ENCODE measurements at places on chromosomes 1 and 21. TPM values are rescaled to one million over a fixed set of nuclear protein-coding genes. Genes with fewer than 3 reads are reported as not detected.

DNA sequence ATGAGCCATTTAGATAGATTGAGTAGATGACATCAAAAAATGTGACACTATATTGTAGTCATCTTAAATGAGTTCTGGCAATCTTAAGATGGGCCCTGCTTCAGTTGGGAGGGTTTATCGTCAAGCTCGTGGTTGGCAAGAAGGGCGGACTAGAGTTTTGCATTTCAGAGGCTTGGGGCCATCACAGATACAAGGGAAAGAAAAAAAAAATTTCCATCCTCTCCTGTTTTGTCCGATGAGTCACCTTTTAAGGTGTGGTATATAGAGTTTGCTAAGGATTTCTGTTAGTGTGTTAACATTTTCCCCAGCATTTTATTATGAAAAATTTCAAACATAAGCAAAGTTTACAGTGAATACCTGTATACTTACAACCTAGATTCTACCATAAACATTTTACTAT, 31.8 kb upstream of the KCNQ4 start:
- DNase-seq = no peak

- no peak for DNase-seq
Observed at GRCh38 chr1:203099805-203100515, 14.1 kb upstream of the MYOG start.

DNA sequence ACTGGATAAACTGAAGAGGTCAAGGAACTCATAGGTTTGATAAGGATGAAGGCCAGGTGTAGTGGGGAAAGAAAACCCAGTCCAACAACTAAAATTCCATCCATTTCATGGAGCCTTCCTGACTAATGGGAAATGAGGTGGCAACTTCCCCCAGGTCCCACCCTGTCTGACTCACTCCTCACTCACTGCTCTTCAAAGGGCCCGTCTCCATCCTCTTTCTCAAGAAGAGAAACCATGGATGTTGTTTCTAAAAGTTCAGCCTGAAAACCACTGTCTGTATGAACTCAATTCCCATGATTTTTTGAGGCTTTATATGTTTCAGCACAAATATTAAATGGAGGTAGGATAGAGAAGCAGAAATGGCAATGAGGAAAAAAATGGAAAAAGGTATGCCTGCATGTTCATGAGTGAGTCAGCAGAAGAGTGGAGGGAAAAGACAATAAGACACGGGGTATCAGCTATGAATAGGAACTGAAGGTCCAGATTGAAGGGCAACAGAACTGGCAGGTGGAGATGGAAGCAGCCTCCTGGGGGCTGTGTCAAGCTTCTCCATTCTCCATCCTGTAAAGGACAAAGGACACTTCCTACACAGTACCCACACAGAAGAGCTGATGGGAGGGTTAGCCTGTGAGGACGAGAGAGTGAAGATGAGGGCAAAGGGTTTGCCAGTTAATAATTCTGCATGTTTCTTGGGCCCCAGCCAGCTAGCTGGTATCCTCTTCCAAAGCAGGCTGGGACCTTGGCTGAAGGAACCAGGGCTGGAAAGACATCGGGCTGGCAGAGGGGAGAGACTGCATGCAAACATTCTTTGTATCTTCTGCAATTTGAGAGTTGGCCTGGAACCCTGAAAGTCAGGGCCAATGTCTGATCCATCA, 5.5 kb upstream of the ELOVL1 start:
- DNase-seq = peak; percentile 75

GRCh38 chr1:208748387-208749165, 504.4 kb upstream of the PLXNA2 start:
- no peak for DNase-seq

The MROH9 gene
- not detected for total RNA-seq

GRCh38 chr1:40309374-40310128, 7.5 kb downstream of the COL9A2 start:
- DNase-seq = no peak

DNA sequence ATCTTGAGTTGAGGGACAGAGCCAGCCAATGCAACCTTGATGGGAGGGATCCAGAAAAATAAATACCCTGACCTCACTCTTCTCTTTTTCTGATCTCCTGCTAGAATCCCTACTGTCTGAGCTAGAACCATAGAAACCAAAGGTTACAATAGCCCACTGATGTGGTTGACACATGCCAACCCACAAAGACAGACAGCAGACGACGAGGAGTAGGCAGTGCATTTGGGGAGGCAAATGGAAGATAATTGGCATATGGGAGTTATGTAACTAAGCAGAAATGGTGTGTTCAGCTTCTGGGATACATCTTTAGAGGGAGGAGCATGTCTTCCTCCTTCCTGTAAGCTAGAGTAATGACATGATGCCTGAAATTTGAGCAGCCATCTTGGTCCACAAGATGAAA, 171.7 kb upstream of the FGGY start:
- no peak for DNase-seq

The CYP4X1 gene
- total RNA-seq = 0.78 TPM

DNA sequence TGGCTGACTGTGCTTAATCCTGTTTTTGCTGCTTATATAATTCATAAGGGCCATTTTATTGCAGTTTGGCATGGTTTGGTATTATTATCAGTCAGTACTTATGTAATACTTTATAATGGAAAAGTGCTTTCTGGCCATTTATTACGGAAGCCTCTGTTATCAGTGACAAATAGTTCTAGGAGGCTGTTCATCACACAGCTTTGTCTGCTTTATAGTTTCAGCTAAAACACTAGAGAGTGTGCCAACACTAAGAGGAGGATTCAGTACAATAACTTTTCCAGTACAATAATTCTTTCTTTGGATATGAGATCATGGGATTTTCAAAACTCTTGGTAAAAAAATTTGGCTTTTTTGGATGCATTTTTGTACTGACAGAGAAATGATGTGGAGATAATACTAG, 102.9 kb upstream of the PTGFR start:
- no peak for DNase-seq

DNA sequence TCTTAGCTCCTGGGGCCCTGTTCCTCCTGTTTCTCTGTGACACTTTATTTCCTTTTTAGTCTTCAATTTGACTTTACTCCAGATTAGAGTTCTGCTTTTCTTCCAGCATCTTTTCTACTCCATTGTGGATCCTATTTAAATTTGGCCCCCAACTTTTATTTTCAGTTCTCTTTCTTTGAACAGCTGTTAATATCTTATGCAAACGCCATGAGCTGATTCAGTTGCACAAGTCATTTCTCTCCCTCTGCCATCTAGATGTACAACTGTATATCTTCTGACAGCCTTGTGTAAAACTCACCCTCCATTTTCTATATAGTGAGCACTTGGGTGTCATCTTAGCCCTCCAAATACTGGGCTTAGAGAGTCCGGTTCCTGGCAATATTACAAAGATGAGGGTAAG, 42.2 kb downstream of the SPATA17 start:
- DNase-seq = no peak

The FASLG gene
- 0.83 TPM for total RNA-seq

The KCNT2 gene
- total RNA-seq = 6.0 TPM

DNA sequence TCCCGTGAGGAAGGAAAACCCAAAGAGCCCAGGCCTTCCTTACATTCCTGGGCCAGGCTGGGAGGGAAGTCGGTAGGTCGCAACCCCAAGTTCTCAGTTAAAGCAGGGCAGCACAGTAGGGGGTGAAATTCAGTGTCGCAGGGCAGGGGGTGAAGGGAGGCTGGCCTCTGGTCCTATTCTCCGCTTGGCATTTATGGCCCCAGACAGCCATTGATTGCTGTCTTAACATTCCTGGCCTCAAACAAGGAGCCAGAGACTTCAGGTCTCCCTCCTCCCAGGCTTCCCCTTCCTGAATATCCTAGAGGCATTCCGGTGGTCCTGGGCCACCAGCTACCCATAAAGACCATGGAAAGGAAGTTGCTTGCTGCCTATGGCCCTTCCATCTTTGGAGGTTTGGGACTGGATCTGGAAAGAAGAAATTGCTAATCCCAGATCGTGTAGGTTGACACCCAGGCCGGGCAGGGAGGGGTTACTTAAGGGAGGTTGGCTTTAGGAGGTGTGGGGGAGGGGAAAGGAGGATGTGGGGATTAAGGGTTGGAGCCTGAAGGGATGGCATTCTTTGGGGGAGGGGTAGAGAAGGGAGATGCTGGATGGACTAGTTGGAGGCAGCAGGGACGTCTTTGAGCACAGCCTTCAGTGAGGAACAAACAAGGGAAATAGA, 1.7 kb downstream of the LIN28A start:
- DNase-seq = no peak

DNA sequence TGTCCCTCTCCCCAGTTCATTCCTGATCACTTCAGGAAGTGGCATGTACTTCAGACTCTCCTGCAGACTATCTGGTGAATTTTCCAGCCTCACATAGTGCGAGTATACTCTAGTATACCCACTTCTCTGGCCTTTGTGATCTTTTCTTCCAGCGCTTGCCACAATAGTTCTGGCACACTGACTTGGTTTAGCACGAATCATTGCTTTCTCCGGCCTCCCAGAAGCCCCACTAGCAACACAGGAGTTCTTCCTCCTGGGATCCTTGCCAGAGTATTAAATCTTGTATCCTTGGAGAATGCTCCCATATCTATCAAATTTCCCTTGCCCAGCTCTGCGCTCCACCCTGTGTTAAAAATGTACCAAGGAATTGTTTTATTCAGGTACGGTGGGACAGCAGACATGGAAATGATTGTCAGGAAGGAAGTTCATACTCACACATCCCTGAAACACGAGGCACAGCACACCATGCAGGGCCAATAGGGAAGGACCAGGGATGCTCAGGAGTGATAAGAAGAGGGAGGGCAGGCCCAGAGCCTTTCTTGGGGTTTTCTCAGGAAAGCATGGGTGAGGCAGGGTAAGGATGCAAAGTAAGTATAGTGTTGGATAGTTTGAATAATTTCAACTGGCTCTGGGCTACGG, 136.7 kb downstream of the ADSS2 start:
- DNase-seq = no peak

The KCNH1 gene
- 1.4 TPM for total RNA-seq

DNA sequence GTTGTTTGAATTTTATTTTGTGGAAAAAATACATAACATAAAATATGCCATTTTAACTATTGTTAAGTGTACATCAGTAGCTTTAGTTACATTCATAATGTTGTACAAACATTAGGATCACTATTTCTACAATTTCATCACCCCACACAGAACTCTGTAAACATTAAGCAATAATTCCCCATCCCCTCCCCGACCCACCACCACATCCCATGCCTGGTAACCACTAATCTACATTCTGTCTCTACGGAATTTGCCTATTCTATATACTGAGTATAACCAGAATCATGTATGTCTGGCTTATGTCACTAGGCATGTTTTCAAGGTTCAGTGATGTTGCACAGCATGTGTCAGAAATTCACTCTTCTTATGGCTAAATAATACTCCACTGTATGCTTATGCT, 47.7 kb downstream of the CDC42BPA start:
- DNase-seq = no peak

GRCh38 chr1:245656189-245656717, 501.5 kb downstream of the KIF26B start:
- no peak for DNase-seq

DNA sequence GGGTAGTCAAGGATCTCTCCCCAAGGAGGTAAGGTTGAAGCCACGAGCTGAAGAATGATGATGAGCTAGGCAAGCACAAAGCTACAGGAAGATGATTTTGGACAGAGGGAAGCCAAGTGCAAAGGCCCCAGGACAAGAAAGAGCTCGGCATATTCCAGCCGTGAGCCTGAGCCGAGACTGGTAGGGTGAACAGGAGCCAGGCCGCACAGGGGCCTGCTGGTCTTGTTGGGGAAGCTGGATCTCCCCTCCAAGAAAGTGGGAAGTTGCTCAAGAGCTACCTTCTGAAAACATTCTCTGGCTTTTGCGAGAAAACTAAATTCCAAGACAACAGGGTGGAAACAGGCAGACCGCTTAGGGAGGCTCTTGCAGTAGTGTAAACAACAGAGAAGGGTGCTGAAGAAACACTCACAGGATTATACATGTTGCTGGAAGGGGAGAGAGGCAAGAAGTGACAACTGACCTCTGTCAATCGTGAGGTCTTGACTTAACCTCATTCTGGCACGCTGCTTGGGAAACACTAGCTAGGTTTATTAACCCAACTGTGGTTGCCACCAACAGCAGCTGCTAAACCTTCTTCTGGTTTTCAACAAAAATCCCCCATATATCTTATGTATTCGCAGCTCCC, 625.2 kb downstream of the SMYD3 start:
- DNase-seq = no peak

The TOMM40L gene
- total RNA-seq = 15.1 TPM

DNA sequence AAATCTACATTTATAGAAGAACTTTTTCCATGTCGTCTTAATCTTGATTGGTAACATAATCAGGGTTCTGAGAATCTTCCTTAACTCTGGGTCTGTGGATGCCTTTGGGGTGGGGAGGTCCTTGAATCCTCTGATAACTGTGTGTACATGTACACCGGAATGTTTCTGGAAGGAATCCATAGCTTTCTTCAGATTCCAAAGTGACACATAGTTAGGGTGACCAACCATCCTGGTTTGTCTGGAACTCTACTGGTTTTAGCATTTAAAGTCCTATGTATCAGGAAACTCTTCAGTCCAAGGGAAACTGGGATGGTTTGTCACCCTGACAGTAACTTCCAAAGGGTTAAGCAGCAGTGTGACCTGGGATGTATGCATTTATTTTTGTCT, 16.8 kb downstream of the STRIP1 start:
- no peak for DNase-seq

- DNase-seq = peak; percentile 56
Observed at GRCh38 chr1:53899206-53899628, 5.2 kb downstream of the DIO1 start.

GRCh38 chr1:33443705-33444180, 12.8 kb upstream of the PHC2 start:
- no peak for DNase-seq

DNA sequence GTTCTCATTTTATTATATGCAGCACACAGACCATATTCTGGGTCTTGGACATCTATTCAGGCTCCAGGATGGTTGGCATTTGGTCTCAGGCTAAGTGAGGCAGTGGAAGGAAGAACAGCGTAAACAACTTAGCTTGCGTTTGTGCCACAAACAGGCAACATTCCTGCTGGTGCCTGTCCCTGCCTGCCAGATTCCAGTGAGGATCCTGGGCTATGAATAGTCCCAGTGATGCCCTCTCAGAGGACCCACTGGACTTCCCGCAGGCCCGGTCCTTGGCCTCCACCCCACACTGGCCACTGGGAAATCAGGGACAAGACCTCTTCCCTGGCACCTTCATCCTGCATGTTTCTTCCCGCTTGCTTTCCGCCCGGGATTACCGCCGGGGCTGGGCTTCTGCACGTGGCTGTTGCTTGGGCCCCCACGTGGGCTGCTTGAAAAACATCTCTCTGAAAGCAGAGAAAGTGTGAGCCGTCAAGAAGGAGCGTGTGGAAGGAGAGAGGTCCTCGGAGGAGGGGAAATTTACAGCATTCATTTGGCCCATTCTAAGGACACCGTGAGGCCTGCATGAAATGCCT, 145.1 kb upstream of the WNT4 start:
- DNase-seq = no peak

GRCh38 chr21:34960687-34961086, 88.4 kb downstream of the RUNX1 start:
- no peak for DNase-seq

The TRABD2B gene
- total RNA-seq = 11.2 TPM

Data from mucosa of gallbladder (tissue), 1 donor.